Mucosa of gallbladder (tissue), 1 donor: ENCODE measurements at places on chromosomes 1 and 21. TPM values are rescaled to one million over a fixed set of nuclear protein-coding genes. Genes with fewer than 3 reads are reported as not detected.

Gene FAM110D
- total RNA-seq, result 2.8 TPM

Gene SPRR2G
- total RNA-seq, result not detected

- no peak for DNase-seq
These were observed 53.9 kb downstream of the SELENOF start for GRCh38 chr1:86860020-86860419.

DNA sequence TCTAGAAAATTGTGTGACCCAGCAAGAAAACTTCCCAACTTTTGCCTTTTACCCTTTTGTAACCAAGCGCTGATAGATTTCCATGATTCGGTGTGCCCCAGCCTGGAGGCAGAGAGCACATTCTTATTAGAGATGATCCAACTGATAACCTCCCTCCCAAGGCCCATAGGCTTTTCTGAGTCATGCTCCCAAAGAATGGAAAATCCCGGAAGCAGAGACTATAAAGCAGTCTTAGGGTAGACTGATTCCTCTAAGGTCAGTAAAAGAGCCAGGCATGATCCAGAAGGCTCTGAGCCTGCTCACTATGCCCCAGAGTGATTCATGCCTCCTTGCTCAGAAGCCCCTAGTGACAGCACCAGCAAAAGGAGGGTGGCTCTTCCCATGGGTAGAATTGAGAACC is 4.3 kb downstream of the CAMK1G start:
- DNase-seq, result no peak

- peak; percentile 58 for DNase-seq
These were observed 453 bp downstream of the TFF3 start for GRCh38 chr21:42314616-42315295.

GRCh38 chr1:222798975-222799374 is 15.9 kb upstream of the DISP1 start:
- no peak for DNase-seq

DNA sequence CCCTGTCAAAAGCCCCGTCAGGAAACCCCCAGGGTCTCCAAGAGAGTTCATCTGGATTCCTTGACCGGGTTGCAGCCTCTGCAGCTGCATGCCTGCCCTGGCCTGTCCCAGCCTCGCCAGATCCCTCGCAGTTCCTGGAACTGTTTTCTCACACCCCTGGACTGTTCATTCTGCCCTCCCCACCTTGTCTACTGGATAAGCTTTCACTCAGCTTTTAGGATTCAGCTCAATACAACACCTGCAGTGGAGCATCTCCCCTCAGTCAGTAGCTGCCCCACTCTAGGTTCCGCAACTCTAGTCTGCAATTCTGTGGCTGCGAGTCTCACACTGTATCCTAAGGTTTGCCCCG is 67.2 kb downstream of the FAM163A start:
- no peak for DNase-seq

DNA sequence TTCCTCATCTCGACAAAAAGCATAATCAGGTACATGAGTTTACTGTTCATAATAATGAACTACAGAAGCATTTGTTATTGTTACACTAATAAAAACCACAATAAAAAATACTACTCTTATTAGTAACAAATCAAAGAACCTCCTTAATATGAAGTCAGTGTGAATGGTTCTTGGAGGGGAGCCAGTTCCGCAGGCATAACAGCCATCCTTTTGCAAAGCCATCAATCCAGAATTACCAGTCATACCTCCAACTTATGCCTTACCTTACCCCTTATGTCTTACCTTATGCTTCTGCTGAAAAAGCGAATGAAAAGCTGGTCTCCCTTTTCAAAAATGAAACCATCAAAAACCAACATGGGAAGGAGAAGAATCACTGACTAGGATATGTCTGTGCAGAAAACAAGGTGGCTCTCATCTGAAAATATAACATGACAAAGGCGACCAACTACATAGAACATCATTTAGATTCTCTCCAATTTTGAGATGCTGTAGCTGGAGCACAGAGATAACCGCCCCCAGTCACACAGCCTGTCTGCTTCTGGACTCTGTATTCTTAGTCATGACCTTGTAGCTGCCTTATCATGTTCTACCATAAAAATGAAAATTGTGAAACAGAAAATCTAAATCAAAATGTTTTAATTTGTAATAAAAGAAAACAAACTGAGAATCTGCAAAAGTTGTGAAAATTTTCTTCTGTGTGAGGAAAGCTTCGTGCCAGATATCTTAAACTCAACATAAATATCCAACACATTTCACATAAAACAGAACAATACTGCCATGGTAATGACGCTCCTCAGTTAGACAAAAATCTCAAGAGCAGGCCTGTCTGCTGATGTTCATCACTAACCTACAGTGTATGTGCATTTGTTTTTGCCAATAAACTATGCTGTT is 438.2 kb downstream of the SMYD3 start:
- no peak for DNase-seq

DNA sequence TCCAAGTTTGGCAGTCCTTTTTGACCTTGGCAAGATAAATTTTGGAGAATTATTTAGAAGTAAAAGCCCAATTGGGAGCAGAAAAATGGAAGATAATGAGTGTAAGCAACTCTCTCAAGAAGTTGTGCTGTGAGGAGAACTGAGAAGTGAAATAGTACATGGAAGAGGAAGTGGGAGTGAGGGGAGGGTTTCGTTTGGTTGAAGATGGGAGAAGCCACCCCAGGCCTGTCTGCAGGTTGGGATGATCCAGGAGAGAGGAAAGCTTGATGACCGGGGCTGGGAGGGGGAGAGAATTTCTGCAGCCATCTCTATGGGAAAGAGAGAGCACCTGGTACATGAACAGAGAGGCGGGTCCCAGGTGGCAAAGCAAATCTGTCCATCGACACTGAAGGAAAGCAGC is 8.6 kb upstream of the RCAN1 start:
- no peak for DNase-seq

GRCh38 chr1:25534410-25534788 is 9.0 kb upstream of the LDLRAP1 start:
- no peak for DNase-seq

DNA sequence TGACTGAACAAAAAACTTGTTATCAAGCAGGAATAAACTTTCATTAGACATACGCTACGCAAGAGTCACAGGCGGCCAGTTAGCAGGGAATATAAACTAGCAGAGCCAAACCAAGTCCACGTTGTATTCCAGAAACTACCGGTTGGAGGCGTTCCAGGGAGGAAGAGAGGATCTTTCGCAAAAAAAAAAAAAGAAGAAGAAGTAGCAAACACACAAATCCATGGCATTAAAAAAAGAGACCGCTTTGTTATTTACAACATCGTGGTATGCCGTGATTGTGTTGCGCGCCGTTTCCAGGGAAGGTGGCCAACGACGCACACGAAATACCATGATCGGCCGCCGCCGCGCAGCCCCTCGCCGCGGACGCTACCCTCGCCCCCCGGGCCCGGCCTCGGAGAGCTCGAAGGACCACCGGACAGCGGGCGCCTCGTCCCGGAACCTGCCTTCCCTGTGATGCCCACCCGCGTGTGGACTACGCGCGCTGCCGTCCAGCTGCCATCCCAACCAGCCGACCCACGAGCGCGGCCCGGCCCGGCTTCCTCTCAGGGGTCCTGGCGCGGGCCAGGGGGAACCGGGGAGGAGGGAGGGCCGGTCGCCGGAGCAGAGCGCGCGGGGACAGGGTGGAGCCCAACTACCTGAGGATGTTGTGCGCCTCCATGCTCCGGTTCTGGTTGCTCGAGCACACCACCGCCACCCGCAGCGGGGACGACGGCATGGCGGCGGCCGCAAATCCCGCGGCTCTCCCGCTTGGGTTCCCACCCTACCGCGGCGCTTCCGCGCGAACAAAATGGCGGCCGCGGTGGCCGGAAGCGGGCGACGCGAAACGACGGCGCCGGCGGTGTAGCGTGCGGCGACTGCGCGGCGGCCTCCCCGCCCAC is 581 bp downstream of the SSU72 start:
- peak; percentile 32 for DNase-seq

DNA sequence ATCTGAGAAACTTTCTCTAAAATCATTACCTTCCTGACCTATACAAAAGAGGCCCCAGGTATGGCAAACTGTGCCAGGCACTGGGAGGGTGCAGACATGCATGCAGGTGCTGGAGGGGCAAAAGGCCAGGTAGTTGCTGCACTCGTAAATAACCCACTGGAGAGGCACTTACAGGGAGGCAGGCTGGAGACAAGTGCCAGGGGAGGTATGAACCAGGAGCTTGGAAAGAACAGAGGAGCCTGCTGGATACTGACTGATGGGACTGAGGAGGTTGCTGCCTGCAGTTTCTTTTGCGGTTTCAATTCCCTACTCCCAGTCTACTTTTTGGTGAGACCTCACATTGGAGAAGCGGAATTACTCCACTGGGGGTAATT is 113.9 kb downstream of the DSCAM start:
- no peak for DNase-seq

Gene MAB21L3
- total RNA-seq, result not detected

Gene FOXO6
- 10.0 TPM for total RNA-seq

GRCh38 chr21:41956926-41957729 is 3.3 kb upstream of the C2CD2 start:
- DNase-seq, result no peak

DNA sequence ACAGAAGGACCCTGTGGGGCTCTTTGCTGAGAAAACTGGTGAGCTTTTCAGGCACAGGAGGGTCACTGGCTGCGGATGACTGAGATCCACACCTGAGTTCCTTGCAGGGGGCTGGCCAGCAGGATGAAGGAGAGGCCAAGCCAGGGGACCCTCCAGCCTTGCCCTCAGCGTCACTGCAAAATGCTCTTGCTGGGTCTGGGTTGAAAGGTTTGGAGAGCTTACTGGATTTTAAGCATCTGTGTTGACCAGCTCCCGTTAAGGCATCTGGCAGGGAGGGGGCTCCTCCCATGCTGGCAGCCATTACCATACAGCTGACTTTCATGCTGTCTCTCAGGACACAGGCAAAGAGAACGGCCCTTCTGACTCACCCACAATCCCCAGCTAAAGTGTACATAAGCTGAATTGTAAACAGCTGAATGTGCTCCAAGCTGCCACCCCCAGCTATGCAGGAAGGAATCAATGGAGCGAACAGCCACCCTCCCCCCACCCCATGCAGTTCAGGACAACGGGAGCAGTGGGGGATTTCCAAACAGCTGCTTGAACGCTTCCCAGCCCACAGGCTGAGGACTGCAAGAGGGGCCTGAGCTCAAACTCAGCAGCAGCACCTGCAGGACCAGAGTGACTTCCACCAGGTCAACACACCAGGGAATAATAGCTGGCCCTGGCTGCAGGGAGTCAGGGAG is 21.3 kb upstream of the A3GALT2 start:
- peak; percentile 86 for DNase-seq

- DNase-seq, result no peak
These were observed 431 bp upstream of the C1orf52 start for GRCh38 chr1:85259912-85260274.

Gene CHIA
- 0.23 TPM for total RNA-seq

DNA sequence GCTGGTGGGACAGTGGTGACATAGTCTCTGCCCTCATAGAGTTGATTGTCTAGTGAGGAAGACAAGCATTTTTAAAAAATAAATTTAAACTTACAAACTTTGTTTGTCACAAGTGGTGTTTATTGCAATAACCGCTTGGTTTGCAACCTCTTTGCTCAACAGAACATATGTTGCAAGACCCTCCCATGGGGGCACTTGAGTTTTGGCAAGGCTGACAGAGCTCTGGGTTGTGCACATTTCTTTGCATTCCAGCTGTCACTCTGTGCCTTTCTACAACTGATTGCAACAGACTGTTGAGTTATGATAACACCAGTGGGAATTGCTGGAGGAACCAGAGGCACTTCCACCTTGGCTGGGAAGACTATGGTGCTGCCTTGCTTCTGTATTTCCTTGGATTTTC is 58.4 kb downstream of the LAMC2 start:
- DNase-seq, result peak; percentile 34

- DNase-seq, result no peak
These were observed 24.0 kb downstream of the COQ8A start for GRCh38 chr1:226964068-226964425.

Gene DIO1
- total RNA-seq, result 6.2 TPM

DNA sequence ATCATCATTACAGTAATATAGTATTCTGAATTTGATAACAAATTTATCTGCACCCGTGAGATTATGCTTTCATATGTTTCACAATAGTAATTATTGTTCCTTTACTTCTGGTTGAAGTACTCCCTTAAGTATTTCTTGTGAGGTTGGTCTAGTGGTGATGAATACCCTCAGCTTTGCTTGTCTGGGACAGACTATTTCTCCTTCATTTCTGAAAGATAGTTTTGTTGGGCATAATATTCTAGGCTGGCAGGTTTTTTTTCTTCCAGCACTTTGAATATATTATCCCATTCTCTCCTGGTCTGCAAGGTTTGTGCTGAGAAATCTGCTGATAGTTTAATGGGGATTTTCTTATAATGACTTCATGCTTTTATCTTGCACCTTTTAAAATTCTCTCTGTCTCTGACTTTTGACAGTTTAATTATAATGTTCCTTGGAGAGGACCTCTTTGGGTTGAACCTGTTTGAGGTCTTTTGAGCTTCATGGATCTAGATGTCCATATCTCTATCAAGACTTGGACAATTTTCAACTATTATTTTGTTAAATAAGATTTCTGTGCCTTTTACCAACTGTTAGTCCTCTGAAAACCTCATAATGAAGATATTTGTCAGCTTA is 371.5 kb upstream of the VAMP3 start:
- no peak for DNase-seq
